Stimulated activated CD4-positive, alpha-beta T cell treated with anti-CD3 and anti-CD28 coated beads, Interleukin-1b, Interleukin-23, amount 100 ng/mL, for 48 hours (primary cell): ENCODE measurements at places on chromosomes 6 and 20.

GRCh38 chr6:90478278-90478677, 108.6 kb downstream of the MAP3K7 start:
- no peak for DNase-seq

GRCh38 chr20:63641146-63641791, 12.0 kb downstream of the STMN3 start:
- DNase-seq, result peak; percentile 42

GRCh38 chr6:130933712-130934200, 106.5 kb downstream of the SMLR1 start:
- DNase-seq, result no peak

GRCh38 chr20:45646875-45647274, 15.8 kb upstream of the WFDC9 start:
- no peak for DNase-seq

- no peak for DNase-seq
These were observed 27.9 kb downstream of the SLC2A4RG start for GRCh38 chr20:63767456-63767855.

GRCh38 chr6:147711476-147711875, 203.0 kb downstream of the SAMD5 start:
- no peak for DNase-seq

GRCh38 chr6:33107641-33108040, 31.9 kb downstream of the HLA-DPB1 start:
- no peak for DNase-seq

- no peak for DNase-seq
These were observed 678.3 kb upstream of the NRSN1 start for GRCh38 chr6:23447731-23448130.

DNA sequence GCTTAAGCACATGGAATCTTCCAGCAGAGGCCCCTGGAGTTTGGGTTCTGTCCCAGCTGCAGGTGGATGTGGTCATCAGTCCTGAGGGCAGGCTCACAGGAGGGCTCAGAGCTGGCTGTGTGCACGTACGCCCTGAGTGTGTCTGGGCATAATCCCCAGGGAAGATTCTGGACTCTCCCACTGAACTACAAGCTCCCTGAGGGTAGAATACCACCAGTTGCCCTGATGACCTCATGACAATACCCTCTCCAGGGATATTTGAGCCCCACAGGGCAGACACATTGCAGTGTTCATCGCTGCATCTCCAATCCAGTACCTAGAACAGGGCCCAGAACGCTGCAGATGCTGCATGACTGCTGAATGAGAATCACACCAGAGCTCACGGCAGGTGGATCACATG, 92.5 kb downstream of the BMP7 start:
- DNase-seq, result no peak

GRCh38 chr6:149317644-149318571, at the start of gene TAB2:
TAB2 (plus strand) TSS chr6:149317712; CDS start chr6:149369998, 52,286 bp downstream.
- DNase-seq, result peak; percentile 79

DNA sequence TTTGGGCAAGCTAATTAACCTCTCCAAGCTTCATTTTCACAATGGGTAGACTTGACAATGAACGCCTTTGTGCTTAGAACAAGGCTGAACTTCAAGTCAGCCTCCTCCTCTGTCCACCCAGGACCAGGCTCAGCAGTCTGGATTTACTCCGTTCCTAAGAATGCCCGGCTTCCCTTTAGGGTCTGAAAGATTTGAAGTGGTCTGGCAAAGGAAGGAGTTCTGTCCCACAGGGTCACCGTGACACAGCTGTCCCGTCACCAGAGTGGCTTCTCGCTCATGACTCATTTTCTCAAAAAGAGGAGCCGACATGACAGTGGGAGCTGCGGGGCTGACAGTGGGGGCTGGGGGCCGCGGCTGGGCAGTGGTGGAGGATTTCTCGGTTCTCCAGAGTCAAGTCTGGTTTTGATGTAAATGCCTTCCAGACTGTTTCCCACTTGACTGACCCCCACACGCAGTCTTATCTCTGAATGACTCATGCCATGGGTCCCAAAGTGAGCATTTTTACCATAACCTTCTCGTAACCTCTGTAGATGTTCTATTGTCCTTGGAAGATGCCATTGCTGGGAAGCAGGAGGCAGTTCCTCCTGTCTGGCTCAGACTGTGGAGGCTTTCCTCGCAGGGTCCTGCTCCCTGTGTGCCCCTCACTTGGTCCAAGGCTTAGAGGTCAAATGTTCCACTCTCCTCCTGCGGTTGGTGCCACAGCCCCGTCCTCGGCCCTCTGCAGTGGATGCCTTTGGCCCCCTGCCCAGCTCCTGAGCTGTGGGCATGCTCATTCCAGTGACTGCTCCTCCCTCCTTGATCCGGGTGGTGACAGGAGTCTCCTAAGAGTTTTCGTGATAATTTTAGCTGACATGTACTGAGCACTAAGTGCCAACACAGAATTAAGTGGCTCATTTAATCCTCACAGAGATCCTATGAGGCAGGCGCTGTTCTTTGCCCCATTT, 253.1 kb downstream of the FNDC1 start:
- no peak for DNase-seq

- DNase-seq, result no peak
These were observed 143.2 kb upstream of the ZNF217 start for GRCh38 chr20:53736757-53737395.

DNA sequence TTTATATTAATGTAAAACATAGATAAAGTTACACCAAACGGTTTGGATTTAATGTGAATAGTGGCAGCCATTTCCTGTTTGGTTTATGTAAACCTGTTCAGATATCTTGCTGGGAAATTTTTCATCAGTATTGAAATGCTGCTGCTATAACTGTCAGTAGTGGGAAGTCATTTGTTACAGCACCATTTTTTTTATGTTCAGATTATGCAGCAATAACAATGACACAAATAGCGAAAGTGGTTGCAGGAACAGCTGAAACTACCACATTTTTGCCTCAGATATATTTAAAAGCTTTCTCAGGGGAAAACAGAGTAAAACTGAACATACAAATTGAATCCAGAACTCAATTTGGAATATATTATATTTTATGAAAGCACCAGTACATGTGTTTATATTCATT, 128.8 kb upstream of the SIM1 start:
- DNase-seq, result no peak

GRCh38 chr20:19048995-19049501, 163.4 kb upstream of the SLC24A3 start:
- no peak for DNase-seq

GRCh38 chr20:55919319-55919718, 86.0 kb downstream of the CBLN4 start:
- DNase-seq, result no peak

- DNase-seq, result no peak
These were observed 277.7 kb upstream of the QKI start for GRCh38 chr6:163136681-163137397.

DNA sequence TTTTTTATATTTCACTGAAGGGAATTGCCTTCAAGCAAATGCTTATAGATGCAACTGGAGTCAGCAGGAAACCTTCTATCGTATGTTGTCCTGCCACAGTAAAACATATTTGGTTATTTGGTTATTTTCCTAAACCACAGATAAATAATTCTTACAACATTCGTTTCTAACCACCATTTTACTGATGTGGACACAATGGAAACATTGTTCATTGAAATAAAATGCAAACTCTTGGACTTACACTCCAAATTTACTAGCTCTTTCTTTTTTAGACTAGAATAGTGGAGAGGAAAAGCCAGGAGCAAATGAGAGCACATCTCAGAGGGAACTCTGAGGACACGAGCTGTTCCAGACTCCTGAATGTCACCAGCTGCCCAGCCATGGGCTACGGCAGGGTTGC, 114.8 kb downstream of the RPS12 start:
- DNase-seq, result no peak

- peak; percentile 7 for DNase-seq
These were observed 65.1 kb downstream of the CBFA2T2 start for GRCh38 chr20:33554914-33555420.

DNA sequence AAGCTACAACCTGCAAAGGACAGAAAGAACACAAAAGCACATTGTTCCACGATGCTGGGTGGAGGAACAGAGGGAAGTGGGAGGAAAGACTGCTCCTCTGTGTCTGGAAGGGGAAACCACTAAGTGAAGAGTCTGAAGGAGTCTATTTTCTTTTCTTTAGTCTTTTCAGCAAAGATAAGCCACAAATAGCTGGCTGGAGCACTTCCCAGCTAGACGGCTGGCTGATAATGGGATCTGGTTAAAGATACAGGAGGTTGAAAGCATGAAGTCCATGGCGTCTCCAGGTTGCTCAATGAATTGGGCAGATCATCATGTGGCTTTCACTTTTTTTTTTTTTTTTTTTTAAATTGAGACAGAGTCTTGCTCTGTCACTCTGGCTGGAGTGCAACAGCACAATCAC, 154.0 kb upstream of the KCNG1 start:
- DNase-seq, result no peak

DNA sequence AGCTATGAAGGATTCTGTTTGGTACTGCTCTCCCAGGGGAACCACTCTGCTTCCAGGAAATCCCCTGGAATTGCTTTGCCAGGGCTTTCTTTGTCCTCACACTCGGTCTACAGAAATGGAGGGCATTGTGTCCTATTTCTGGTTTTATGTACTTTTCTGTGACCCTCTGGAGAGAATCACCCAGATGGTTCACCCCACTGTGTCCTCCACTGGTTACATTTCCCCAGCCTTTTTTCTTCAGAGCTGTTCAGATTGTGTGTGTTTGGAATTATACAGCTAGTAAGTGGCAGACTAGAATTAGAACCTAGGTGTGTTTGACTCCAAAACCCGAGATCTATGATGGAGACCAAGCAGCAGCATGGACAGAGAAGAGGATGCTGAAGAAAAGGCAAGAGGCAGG, 80.8 kb downstream of the CD164 start:
- no peak for DNase-seq

DNA sequence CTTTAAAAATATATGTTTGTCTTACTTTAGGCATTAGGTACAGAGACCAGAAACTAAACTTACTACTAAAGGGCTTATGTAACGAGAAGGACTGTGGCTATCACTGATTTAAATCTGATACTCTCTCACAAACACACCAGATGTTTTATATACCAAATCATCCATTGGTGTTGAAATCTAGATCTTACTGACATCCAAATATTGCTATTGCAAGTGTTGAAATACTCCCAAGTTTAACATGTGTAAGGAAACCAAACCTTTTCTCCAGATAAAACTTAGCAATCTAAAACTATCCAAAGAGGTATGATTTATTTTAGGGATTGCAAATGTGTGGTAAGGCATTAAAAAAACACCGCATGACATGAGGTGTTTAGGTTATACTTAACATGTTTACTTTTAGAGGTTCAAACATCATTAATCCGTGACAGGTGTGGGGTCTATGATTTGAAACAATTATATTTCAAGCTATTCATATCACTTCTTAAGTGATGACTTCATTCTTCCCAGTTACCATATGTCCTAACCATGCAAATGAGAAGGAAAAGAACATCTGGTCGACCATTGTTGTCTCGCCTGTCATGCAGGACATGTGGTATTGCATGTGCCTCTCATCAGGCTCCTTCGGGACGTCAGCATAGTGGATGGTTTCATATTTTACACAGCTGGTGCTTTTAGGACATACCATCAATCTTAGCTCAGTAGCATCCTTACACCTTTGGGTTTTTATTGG, 168.3 kb upstream of the SPACA1 start:
- DNase-seq, result no peak

- DNase-seq, result no peak
These were observed 170.8 kb downstream of the KCNQ5 start for GRCh38 chr6:72792692-72793091.

- peak; percentile 64 for DNase-seq
These were observed 764 bp downstream of the BAG6 start for GRCh38 chr6:31651602-31652191.

DNA sequence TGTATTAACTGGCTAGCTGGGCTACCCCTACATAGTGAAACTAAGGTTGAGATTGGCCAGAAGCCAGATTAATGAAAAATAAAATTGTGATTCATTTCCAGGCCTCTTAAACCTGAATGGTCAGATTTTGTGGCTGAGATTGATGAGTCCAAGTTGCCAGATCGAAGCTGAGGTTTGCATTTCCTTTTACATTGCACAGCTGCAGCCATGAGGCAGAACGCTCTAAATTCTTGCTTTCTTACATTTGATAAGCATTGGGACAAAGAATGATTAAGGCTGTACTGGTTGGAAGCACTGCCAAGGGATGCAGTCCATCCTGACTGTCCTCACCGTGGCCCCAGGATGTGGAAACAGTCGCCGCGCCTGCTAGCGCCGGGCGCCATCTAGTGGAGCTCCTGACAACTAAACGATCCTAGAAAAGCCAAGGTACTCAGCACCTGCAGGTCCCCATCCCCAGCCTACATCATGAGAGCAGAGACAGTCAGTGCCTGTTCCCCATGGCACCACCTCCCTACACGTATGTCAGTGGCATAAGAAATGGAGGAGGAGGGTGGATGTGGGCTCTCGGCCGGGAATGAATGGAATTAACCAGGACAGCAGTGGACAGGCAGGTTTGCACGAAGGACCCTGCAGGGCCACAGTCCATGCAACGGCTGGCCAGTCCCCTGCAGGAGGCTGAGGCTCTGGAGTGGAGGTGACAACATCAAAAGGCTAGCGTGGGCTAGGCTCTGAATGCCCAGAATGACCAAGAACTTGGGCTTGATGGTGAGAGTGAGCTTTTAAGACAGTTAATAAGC, 19.0 kb downstream of the PXDC1 start:
- peak; percentile 53 for DNase-seq

DNA sequence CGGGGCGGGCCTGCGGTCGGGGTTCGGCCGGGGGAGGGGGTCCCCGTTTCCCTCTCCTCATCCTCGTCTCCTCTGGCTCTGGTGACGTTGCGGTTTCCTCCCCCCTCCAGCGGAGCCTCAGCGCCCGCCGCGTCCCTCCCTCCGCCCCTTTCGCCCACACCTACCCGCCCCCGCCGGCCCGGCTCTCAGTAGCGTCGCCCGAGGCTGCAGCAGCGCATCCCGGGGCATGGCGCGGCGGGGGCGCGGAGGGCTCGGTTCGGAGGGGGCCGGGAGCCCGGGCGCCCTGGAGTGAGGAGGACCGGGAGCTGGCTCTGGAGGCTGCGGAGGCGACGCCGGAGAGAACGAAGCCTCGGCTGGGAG, at the start of gene DSE:
TSS of gene DSE (plus strand) at position 188 of the 360 bp plus-strand sequence. CDS start 28,304 bp downstream, outside the sequence.
- DNase-seq, result peak; percentile 37
